Foreskin fibroblast (primary cell): ENCODE measurements at places on chromosomes 16 and 17.
A peak's percentile ranks its signal among the peaks of the same experiment; 100 is the strongest.

DNA sequence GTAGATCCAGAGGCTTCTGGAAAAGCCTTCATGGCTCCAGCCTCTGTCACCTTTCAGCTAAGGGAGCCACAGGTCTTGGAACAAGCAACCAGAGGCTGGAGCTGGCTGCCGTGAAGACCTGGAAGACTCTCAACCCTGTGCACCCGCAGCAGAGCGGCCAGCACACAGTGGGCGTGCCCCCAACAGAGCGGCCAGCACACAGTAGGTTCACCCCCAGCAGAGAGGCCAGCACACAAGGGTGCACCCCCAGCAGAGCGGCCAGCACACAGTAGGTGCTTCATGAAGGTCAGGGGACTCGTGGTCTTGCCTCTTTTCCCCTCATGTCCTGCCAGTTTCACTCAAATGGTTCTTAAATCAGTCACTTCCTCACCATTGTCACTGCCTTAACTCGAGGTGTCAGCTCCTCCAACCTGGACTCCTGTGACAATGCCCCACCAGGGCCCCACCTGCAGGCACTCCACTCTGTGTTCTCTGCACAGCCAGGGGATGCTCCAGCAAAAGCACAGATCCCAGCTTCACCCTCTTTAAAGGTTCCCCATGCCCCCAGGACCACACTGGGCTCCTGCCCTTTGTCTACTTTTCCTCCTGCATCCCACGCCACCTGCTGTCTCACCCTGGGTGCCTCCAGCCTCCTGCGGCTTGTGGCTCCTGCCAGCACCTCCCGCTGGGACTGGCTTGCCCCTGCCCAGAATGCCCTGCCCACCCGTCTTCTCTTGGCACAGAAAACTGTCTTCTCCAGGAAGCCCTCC lies 42.4 kb upstream of the DOC2B start:
- DNase-seq = no peak

GRCh38 chr16:11909653-11910545 lies 5.9 kb downstream of the GSPT1 start:
- DNase-seq = peak; percentile 20

GRCh38 chr17:66570447-66571195 lies 264.3 kb upstream of the CACNG5 start:
- no peak for DNase-seq

DNA sequence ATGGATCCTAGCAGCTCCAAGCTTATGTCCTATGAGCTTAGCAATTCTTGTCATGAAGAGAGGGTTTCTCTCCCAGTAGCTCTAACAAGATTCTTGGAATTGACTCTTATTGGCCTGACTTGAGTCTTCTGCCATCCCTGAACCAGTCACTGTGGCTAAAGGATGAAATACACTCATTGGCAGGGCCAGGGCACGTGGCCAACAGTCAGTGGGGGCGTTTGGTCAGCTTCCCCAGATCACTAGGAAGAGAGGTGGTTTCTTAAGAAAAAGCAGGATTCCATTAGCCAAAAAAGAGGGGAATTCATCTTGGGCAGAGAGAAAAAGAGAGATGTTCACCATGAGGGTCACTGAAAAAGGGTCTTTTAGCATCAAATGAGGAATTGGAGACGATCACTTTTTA lies 363.2 kb downstream of the SNX29 start:
- peak; percentile 64 for DNase-seq

DNA sequence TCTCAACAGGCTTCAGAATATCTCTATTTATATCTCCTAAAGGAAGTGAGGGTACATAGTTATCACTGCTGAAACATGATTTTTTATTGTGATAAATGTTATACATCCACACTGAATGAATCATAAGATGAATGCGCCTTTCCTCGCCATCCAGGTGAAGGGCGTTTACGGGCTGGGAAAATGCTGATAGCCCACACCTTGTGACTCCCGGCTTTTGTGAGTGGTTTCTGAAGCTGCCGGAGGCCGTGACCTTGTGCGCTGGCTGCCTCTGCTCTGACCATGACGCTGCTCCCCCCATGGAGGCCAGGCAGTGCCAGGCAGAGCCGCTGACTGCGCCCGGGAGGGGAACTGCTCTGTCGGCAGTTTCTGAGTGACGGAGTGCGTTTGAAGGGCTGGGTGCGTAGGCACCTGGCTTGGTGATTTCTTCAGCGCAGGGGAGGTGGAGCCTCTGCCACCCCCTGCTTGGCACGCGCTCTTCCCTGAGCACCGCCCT lies 97.2 kb downstream of the RAP1GAP2 start:
- no peak for DNase-seq

DNA sequence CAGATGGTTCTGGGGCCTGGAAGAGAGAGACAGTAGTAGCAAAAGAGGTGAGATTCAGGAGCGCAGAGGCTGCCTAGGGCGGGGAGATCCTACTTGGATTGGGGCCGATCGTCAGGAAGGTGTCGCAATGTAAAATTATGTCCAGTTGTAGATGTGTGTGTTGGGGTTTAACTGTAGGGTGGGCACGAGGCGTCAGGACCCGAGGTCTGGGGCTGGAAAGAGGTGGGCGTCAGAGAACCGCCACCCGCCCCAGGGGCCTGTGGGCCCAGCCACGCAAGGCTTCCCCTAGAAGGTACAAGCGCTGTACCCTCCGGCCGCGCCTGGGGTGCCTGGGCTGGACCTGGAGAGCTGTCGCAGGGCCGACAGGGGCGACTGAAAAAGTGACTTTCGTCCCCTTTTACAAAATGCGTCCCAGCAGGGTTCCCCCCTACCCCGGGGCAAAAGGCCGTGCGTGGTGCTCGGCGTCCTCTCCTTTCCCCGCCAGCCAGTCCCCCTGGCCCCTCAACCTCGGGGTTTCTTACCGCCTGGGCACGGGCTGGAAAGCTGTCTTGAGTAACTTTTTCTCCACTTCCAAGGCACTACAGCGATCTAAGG lies 2.8 kb downstream of the IRX3 start:
- DNase-seq = no peak

- DNase-seq = no peak
Measured at GRCh38 chr16:53982631-53983042, 278.7 kb downstream of the FTO start.

DNA sequence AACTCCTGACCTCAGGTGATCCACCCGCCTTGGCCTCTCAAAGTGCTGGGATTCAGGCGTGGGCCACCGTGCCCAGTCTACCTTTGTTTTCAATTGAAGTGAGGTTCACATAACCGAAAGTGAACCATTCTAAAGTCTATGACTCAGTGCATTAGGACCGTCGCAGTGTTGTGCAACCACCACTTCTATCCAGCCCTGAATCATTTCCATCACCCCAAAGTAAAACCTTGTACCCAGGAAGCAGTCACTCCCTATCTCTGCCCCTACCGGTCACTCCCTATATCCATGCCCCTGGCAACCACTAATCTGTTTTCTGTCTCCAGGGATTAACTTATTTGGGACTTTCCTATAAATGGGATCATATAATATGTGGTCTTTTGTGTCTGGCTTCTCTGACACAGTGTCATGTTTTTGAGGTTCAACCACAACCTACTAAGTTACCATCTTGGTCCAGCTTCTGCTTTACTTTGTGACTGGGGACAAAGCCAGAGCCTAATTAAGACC lies 28.3 kb upstream of the CDC42EP4 start:
- DNase-seq = peak; percentile 96

DNA sequence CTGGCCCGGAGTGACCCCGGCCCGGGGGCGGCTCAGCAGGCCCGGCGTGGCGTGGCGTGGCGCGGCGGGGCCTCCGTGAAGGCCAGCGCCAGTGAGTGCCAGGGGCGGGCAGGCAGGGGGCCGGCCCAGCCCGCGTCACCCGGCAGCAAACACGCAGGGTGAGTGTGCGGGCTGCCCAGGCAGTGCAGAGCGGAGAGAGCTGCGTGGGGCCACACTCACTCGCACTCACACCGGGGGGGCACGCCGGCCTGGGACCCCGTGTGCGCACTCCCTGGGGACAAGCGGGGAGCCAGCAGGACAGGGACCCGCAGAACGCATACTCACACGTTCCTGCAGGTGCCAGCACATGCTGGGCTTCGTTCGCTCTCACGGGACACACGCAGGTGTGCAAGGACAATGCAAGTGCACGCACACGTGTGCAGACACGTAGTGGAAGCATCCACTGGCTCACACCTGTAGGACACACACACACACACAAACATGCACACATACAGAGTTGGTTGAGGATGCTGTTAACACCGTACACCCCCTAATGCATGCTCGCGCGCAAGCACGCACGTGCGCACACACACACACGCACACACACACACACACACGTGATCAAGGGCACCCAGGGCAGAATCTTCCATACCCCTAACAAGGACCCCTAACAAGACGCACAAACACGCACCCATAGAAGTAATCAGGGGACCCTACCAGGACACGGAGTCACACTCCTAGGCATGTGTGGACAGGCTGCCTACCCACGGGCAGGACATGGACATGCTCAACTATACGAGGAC lies 7.7 kb downstream of the USP6 start:
- no peak for DNase-seq

DNA sequence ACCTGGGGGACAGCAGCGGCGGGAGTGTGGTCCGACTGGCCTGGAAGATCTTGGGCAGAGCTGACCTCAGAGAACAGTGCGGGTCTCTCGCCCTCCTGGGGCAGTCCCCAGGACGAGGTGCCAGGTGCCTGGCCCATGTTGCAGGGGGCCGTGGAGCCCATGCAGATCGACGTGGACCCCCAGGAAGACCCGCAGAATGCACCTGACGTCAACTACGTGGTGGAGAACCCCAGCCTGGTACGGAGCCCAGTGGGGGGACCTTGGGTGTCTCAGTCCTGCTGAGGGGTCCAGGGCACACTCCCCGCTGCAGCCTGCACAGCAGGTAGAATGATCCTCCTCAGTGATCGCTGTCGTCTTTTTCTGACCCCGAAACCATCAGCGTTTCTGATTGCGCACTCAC lies 1.4 kb downstream of the GPS1 start:
- no peak for DNase-seq

GRCh38 chr17:60321336-60322055 lies 70.4 kb downstream of the USP32 start:
- no peak for DNase-seq

DNA sequence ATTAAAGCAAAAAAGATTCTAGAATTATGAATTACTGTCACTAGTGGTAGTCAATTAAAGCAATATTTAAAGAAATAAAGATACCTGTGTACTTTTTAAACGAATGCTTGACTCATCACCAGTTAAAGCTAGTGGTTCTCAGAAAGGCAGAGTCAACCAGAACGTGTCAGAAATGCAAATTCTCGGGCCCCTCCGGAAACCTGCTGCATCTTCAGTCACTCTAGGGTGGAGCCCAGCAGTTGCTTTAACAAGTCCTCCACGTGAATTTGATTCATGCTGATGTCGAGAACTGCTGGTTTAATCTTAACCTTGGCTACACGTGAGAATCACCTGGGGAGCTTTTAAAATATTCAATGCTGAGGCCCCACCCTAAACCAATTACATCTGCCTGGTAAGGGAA lies 169.8 kb upstream of the SDK2 start:
- DNase-seq = no peak

GRCh38 chr16:85857406-85857805 lies 41.6 kb upstream of the IRF8 start:
- DNase-seq = no peak

DNA sequence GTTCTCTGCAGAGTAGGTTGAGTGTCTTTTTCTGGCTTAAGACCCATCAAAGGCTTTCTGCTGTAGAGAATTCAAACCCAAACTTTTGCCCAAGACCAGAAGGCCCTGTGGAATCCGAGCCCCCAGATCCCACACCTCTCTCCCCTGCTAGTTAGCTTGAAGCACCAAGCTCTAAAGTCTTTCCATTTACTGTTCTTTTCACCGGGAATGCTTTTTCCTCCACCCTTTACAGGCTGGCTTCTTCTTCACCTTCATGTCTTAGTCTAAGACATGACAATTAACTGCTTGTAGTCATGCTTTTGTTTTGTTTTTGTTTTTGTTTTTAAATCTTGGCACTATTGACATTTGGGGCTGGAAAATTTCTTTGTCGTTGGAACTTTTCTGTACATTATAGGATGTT lies 15.5 kb downstream of the HSD17B2 start:
- DNase-seq = no peak
